GOT3 (cell line): ENCODE measurements at places on chromosomes 7 and 10.

DNA sequence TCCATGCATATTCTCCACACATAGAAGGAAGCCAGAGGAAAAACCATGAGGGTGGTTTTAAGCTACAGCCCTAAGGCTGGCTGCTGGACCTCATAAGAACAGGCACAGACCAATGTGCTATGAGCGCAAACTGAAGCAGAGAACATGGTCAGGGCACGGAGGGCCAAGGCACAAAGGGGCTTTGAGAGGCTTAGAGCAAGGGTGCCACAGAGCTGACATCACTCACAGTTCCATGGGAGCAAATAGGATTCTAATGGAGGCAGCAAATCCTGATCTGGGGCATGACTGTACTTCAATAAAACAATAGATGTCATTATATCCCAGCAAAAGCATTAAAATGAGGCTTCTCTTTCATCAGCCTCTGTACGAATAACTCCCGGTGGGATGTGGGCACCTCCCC, 162.4 kb downstream of the COBL start:
- no peak for DNase-seq

DNA sequence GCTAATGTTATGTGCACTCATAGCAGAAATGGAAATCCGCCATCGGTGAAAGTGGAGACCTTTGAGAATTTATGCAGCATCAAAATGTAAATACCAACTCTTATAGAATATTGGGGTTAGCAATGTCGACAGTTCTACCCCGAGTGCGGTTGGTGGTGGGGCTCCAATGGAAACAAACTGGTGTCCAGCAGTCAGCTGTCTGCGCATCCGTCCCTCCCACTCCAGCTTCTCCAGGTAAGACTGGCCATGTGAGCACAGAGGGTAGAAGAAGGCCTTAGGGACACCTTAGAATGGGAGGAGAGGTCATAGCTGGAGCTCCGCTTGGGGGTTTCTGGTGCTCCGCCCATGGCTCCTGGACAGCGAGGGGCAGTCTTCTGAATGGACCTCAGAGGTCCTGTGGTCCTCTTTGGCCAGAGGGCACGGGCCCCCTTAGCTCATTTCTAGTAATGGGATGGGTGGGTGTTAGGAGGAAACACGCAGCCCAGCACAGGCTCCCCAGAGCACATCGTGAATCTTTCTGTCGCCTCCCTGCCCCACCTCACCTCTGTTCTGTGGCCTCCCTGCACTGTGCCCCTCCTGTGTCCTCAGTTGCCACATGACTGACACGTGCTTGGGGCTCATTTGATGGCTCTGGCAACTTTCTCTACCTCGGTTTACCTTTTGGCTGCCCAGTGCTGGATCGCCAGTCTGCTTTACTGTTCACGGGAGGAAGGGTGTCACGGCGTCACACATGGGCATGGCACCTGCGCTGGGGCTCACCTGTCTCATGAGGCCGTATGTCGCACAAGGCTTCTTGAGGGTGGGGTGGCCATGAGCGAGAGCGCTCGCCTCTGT, 50.0 kb downstream of the MGMT start:
- no peak for DNase-seq

- no peak for DNase-seq
Measured at GRCh38 chr10:88687853-88688467, 18.1 kb upstream of the LIPK start.

GRCh38 chr7:1283941-1284742, 51.5 kb downstream of the UNCX start:
- no peak for DNase-seq

GRCh38 chr10:129690248-129691070, 223.4 kb downstream of the MGMT start:
- DNase-seq, result no peak

GRCh38 chr7:99992330-99993038, 16.7 kb upstream of the AZGP1 start:
- DNase-seq, result no peak

DNA sequence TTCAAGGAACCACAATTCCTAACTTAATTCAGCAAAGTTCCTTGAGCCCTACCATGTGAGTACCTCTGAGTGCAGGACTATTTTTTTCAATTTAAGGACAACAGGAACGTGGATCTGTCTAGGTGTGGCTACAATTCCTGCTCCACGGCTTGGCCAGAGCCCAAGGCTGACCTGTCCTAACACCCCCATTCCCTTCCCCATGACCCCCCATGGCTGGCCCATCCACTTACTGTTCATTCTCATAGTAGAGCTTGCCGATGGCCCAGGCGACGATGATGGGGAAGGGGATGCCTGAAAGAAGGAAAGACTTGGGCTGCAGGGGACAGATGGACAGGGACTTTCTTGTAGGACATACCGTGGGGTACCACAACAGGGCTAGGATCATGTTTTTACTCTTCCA, 20.3 kb downstream of the CRHR2 start:
- no peak for DNase-seq

DNA sequence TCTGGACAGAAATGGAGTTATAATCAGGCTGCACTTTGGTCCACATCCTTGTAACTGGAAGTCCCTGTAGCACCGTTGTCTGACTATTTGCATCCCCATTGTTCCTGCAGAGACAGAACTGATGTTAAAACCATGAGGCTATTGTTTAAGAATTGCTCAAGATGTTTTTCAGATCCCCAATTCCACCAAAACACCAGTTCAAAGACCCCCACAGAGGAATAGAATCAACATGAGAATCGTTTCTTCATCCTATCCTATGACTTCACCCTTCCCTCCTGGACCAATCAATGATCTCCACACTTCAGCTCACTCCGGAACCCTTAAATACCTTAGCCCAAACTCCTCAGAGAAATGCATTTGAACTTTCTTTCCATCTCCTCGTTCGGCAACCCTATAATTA, 57.1 kb upstream of the GRID1 start:
- no peak for DNase-seq

DNA sequence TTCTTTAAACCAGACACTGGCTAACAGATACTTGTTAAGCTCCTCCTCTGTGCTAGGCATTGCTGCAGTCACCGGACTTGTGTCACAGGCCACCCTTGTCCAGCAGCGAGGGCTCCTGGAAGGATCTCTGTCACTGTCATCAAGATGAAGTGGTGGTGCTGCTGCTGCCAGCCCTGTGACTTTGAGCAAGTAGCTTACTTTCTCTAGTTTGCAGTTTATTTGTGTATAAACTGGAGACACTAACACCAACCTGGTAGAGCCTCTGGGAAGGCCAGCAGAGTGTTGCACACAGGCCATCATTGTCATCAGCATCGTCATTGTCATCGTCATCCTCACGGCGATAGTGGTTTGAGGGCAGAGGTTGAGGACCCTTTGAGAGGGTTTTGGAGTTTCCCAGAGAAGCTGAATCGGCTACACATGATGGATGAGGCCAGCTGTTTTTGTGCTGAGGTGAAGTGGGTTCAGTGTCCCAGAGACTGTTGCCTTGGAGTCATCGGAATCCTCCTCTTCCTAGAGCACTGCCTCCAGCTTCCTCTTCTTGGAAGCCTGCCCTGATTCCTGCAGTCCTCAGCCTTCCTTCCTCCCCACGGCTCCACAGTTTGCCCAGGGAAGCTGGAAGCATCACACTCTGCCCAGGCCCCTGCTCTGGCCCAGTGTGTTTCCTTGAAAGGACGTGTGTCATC, 128.4 kb downstream of the GRK5 start:
- DNase-seq, result no peak

GRCh38 chr10:129774082-129774735, 189.9 kb downstream of the EBF3 start:
- DNase-seq, result no peak

GRCh38 chr7:79529214-79529880, 75.9 kb upstream of the MAGI2 start:
- no peak for DNase-seq

GRCh38 chr10:5089865-5090264, 4.3 kb upstream of the AKR1C3 start:
- no peak for DNase-seq

DNA sequence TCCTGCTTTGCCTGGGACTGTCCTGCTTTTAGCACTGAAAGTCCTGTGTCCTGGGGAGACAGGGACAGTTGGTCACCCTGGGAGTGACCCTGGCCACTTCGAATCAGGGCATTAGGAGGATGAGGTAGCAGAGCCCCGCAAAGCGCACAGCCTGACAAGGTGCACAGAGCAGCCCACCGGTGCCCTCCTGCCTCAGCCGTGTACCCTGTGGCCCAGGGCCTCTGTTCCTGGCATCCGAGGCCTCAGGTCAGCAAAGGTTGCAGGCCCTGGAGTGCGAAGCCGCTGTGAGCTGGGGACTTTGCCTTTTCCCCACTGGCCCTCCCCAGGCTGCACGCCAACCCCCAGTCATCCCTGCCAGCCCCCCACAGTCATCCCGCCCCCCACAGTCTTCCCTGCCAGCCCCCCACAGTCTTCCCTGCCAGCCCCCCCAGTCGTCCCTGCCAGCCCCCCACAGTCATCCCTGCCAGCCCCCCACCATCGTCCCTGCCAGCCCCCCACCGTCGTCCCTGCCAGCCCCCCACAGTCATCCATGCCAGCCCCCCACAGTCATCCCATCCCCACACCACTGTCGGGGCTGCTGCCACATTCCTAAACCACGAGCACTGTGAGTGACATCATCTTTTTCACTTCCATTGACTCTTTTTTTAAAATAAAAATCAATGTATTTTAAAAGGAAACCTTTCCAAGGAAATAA, 91.8 kb downstream of the RGS10 start:
- no peak for DNase-seq

- DNase-seq, result no peak
Measured at GRCh38 chr10:79268161-79268601, 79.1 kb upstream of the PPIF start.

- no peak for DNase-seq
Measured at GRCh38 chr7:40000734-40001315, 50.8 kb downstream of the CDK13 start.
